ENCODE measurements at places on chromosomes 16 and 17.

GRCh38 chr16:82037251-82037650 lies 2.2 kb downstream of the HSD17B2 start:
- DNase-seq: no peak

- no peak for DNase-seq
These were observed 8.7 kb upstream of the FZD2 start for GRCh38 chr17:44548376-44549230.

GRCh38 chr17:79476074-79476652 lies 134.7 kb downstream of the RBFOX3 start:
- DNase-seq: no peak

DNA sequence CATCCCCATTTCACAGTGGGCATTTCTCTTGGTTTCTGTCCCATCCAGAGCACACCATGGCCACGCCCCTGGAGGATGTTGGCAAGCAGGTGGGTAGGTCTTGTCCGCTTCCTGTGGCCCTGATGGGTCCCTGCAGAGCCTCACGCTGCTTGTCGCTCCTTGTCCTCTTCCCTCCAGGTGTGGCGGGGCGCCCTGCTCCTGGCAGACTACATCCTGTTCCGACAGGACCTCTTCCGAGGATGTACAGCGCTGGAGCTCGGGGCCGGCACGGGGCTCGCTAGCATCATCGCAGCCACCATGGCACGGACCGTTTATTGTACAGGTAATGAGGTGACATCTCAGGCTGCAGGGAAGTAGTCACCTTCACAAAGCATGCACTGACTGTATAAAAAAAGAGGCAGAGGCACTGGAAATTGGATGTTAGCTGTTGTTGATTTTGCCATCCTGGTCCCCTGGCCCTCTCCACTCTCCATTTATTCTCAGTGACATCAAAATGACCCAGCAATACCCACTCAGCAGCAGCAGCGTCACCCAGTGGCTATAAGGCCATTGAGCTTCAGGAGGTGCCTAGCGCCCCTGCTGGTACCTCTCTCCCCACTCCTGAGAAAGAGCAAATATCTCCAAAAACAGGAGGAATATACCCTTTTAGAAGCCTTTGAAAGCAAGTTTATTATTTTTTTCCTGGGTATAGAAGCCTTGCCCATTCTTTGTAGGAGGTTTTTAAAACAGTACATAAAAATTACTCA lies 13.7 kb downstream of the METTL22 start:
- no peak for DNase-seq

GRCh38 chr17:40564195-40564882 lies 933 bp downstream of the CCR7 start:
- no peak for DNase-seq

GRCh38 chr17:79658811-79659207 lies 48.0 kb upstream of the RBFOX3 start:
- no peak for DNase-seq

DNA sequence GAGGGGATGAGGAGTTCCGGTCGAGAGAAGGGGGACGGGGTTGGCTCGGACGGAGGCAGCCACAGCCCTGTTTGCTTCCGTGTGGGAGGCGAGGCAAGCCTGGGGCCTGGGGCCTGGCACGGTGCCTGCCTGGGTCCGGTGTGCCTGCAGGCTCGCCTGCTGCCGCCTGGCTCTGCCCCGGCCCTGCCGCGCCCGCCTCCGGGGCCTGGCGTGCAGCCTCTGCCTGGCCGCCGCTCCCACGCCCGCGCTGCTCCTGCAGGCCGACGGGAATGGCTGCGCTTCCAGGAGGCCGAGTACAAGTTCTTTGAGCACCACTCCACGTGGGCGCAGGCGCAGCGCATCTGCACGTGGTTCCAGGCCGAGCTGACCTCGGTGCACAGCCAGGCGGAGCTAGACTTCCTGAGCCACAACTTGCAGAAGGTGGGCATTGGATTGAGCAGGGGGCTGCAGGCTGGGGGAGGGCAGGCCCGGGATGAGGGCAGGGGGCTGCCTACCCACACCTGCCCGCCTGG lies 53.1 kb downstream of the MRC2 start:
- DNase-seq: no peak

DNA sequence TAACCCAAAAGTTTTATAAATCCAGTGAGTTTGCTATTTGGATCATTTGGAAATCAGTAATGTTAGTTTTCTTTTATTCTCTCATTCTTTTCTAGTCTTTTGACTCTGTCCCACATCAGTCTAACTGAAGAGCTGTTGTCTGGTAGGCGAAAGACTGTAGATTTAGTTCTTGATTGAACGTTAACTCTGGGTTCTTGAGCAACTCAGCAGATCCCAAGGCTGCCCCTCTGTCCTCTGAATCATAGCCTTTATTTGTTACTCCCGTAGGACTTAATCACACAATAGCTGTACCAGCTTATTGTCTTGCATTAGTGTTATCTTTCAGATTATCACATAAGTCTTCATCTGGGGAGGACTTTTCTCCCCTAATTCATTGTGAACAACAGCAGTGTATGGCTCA lies 119.3 kb upstream of the TOM1L1 start:
- no peak for DNase-seq

- no peak for DNase-seq
These were observed 3.0 kb downstream of the DCXR start for GRCh38 chr17:82034371-82035011.

GRCh38 chr17:35022536-35023063 lies 40.9 kb downstream of the RFFL start:
- peak; percentile 65 for DNase-seq

- DNase-seq: no peak
These were observed 1.1 kb upstream of the SLC16A5 start for GRCh38 chr17:75086496-75087181.

GRCh38 chr17:70906808-70907207 lies 737.5 kb downstream of the KCNJ2 start:
- no peak for DNase-seq

DNA sequence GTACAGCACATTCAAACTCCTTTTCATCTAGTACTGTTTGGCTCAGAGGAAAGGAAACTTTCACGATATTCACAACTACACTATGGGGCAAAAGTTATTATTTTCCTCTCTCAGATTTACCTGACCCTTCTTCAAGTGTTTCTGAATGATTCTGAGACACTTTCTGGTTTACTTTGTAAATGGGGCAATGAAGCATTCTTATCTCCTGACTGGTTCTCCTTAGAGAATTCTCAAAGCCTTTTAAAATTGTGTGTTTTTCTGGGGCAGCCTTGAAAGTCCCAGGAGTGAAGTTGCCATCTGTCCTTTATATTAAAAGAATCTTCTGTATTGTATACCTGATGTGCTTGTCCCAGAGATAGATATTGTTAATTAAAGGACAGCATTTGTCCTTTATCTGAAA lies 264.9 kb downstream of the FTO start:
- no peak for DNase-seq

DNA sequence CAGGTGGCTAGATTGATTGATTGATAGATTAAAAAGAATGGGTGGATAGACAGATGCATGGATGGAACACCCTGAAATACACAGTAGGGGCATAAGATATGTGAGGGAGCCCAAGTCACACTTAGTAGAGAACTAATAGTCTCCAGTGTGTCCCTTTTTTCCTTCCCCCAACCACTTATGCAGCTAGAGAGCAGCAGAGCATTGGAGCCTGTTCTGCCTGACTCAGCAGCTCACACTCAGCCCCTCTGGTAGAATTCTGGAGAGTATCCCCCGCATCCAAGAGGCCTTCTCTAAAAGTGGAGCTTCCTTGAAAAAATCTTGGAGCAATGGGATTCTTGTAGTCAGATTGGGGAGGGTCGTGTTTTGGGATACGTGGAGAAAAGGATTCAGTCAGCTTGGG lies 20.5 kb upstream of the GPR139 start:
- DNase-seq: no peak
